ENCODE measurements at places on chromosomes 5 and 9. TPM values are rescaled to one million over a fixed set of nuclear protein-coding genes. Genes with fewer than 3 reads are reported as not detected.

Gene PCDHGC5
- total RNA-seq: not detected

Gene NUTM2F
- not detected for total RNA-seq

Gene LHX3
- 0.08 TPM for total RNA-seq

Gene MUSK
- total RNA-seq: not detected

Gene MYMK
- not detected for total RNA-seq

Gene DRD1
- total RNA-seq: 0.05 TPM

Gene ATP10B
- not detected for total RNA-seq

Gene SLC1A3
- 0.05 TPM for total RNA-seq

Gene GADD45G
- 0.31 TPM for total RNA-seq

Gene LCP2
- total RNA-seq: not detected

Gene PRSS3
- 8.7 TPM for total RNA-seq

Gene FOXD4L3
- total RNA-seq: 0.14 TPM

Gene SREK1
- total RNA-seq: 25.2 TPM

Gene GPR151
- total RNA-seq: not detected

Gene ADAMTS12
- 7.1 TPM for total RNA-seq

Gene GBA2
- total RNA-seq: 31.7 TPM

Gene FSTL4
- 4.1 TPM for total RNA-seq

Gene FAM78A
- 0.28 TPM for total RNA-seq

Gene SNAPC3
- total RNA-seq: 18.6 TPM

Gene CA9
- total RNA-seq: 6.0 TPM

Gene RASGEF1C
- total RNA-seq: 0.10 TPM

Gene KLF4
- 35.1 TPM for total RNA-seq

Gene WDR38
- total RNA-seq: 0.14 TPM
